ENCODE measurements at places on chromosomes 12 and 14. TPM values are rescaled to one million over a fixed set of nuclear protein-coding genes. Genes with fewer than 3 reads are reported as not detected.

ASIC1 gene
- total RNA-seq, result 2.0 TPM

DNA sequence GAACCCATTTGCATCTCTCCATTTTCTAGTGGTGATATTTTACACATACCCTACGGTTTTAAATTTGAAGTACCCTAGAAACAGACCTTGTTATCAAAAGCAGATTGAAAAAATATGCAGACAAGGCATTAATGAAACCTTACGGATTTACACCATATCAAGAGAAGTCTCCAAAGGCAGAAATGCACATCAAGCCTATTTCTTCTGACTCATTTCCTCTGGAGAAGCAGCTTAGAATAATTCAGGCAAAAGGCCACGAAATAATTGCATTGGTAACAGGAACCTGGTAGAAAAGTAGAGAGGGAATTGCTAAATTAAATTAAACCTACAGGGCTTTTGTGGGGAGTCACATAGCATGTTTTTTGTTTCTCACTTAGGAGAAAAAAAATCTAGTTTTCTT is 34.7 kb downstream of the KICS2 start:
- peak overlapping the region; percentile 87 for H3K27ac ChIP-seq
- no peaks in the 10 kb centered on the region for H3K27me3 ChIP-seq
- peaks cover 65% of the 10 kb centered on the region for H3K4me1 ChIP-seq

GPR137C gene
- 0.72 TPM for total RNA-seq

COPS7A gene
- total RNA-seq, result 122 TPM

ITGA7 gene
- total RNA-seq, result 1.2 TPM

CLEC1A gene
- 0.28 TPM for total RNA-seq

- peak overlapping the region; percentile 33 for H3K27ac ChIP-seq
- no peak overlapping the region for H3K4me3 ChIP-seq
- DNase-seq, result no peak
- peaks cover 46% of the 10 kb centered on the region for H3K4me1 ChIP-seq
- H3K27me3 ChIP-seq, result peaks cover 2% of the 10 kb centered on the region
- H3K36me3 ChIP-seq, result peaks cover 47% of the 10 kb centered on the region
Measured at GRCh38 chr14:90406384-90406798, 9.6 kb downstream of the CALM1 start.

- H3K4me3 ChIP-seq, result no peak overlapping the region
- H3K4me1 ChIP-seq, result peaks cover 14% of the 10 kb centered on the region
Measured at GRCh38 chr12:122215771-122216170, 10.1 kb downstream of the DIABLO start.

DNA sequence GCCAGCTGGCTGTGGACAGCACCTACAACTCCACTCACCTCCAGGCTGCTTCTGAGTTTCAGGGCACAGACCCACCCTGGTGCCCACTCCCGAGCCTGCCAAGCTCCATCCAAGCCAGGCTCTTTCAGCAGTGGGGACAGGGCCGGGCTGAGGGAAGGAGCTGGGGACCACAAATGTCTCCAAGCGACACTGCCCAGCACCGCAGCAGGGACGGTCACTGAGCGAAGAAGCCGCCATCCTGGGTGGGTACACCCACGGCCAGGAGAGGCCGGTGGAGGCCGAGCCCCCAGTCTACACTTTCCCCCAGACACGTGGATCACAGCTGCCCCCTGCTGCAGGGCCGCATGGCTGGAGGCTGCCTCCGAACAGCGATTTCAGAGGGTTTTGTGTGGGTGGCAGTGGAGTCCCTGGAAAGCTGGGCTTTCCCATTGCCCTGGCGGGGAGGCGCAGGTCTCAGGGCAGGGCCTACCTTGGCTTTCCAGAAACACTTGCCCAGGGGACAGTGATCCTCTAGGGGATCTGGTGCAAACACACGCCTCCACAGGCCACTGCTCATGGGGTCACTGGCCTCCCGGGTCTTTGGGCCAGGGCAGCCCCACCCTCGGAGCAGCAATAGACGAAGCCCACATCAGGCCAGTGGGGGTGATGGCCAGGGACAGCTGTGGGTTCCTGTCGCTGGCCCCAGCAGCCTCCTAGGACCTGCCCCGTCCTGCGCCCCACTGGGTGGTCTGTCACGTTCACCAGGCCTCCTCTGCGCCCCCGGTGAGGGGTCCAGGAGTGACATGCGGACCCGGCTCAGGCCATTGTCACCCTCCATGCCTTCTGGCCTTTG is 1.2 kb upstream of the GPR132 start:
- H3K4me1 ChIP-seq, result peaks cover 22% of the 10 kb centered on the region
- no peaks in the 10 kb centered on the region for H3K36me3 ChIP-seq
- no peak overlapping the region for H3K27ac ChIP-seq
- H3K4me3 ChIP-seq, result no peak overlapping the region
- no peaks in the 10 kb centered on the region for H3K27me3 ChIP-seq
- no peak for DNase-seq

- H3K27ac ChIP-seq, result no peak overlapping the region
- no peaks in the 10 kb centered on the region for H3K27me3 ChIP-seq
- peaks cover 6% of the 10 kb centered on the region for H3K36me3 ChIP-seq
- no peak overlapping the region for H3K4me3 ChIP-seq
- H3K4me1 ChIP-seq, result peaks cover 13% of the 10 kb centered on the region
- no peak for DNase-seq
Measured at GRCh38 chr12:78799649-78800048, 64.9 kb upstream of the SYT1 start.

DCTN2 gene
- total RNA-seq, result 118 TPM

C12orf56 gene
- not detected for total RNA-seq

KCNC2 gene
- total RNA-seq, result not detected

All from HFFc6 (cell line).